ENCODE measurements at places on chromosomes 2 and 18.

- no peak for DNase-seq
Measured at GRCh38 chr2:24220554-24221291, 45.9 kb downstream of the FAM228A start.

DNA sequence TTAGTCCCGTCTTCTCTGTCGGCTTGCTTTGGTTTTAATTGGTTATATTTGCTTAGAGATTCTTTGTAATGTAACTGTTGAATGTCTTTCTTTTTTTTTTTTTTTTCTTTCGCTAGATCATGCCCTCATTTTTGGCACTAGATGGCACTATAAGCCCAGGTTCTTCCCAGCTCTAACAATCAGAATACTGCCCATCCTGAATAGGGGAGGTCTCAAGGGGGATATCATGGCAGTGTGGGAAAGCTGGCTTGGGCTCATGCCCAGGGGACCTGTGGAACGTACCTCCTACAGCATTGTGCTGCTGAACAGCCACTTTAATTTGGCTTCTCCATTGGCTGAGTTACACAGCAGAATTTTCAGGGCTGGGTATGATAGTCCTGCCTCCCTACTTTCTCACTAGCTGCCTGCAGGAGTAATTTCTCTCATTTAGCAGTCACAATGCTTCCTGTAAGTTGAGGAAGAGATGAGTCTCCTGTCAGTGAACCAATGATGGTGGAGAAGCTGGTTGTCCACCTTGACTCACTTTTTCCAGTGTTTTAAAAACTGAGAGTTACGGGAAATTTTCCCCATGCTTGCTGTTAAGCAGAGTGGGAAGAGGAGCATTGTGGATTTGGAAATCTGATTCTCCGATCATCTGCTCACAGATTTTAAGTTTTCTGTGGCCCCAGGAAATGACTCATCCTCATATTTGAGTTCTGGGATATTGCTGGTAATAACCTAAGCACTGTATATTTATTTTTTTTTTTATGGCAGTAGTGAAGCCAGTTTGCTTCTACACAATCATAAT is 47.2 kb downstream of the RAD51AP2 start:
- DNase-seq: no peak

GRCh38 chr2:149741646-149742045 is 154.1 kb upstream of the MMADHC start:
- no peak for DNase-seq

- no peak for DNase-seq
Measured at GRCh38 chr2:137977790-137978189, 13.5 kb downstream of the HNMT start.
